ENCODE measurements at places on chromosomes 1 and 21. TPM values are rescaled to one million over a fixed set of nuclear protein-coding genes. Genes with fewer than 3 reads are reported as not detected.

The TPTE gene
- total RNA-seq: not detected

The SELENBP1 gene
- 180 TPM for total RNA-seq

The CD48 gene
- 15.0 TPM for total RNA-seq

The PAQR6 gene
- total RNA-seq: 7.6 TPM

The LCE1A gene
- total RNA-seq: not detected

The EXOC8 gene
- total RNA-seq: 15.9 TPM

The NTMT2 gene
- total RNA-seq: not detected

The AGMAT gene
- total RNA-seq: 2.8 TPM

The ACTA1 gene
- total RNA-seq: 0.17 TPM

The RALGPS2 gene
- 19.0 TPM for total RNA-seq

The NR0B2 gene
- total RNA-seq: 98.9 TPM

The TRIM67 gene
- total RNA-seq: 0.03 TPM

The COL24A1 gene
- total RNA-seq: 1.5 TPM

The GPX7 gene
- 8.6 TPM for total RNA-seq

The NUDT4B gene
- total RNA-seq: 0.46 TPM

The REN gene
- total RNA-seq: not detected

The DCLRE1B gene
- total RNA-seq: 6.0 TPM

The MAP3K21 gene
- total RNA-seq: 11.9 TPM

The FCER1G gene
- 31.5 TPM for total RNA-seq

The ELOVL1 gene
- 141 TPM for total RNA-seq

The ZNF281 gene
- 11.4 TPM for total RNA-seq

The HUNK gene
- total RNA-seq: 4.0 TPM

The NBPF6 gene
- total RNA-seq: not detected

The SYNC gene
- total RNA-seq: 17.4 TPM

The C1orf141 gene
- not detected for total RNA-seq

The ADCY10 gene
- total RNA-seq: 0.81 TPM

The LCE4A gene
- total RNA-seq: not detected

The NBPF4 gene
- total RNA-seq: not detected

The KCNH1 gene
- 1.4 TPM for total RNA-seq

The IFI16 gene
- 42.4 TPM for total RNA-seq

The MROH9 gene
- total RNA-seq: not detected

The RO60 gene
- 79.5 TPM for total RNA-seq

The AMIGO1 gene
- total RNA-seq: 15.6 TPM

The BSND gene
- not detected for total RNA-seq

The NCAM2 gene
- 1.8 TPM for total RNA-seq

The PCP4 gene
- total RNA-seq: 3.7 TPM

The IL6R gene
- total RNA-seq: 31.2 TPM

The BMP8A gene
- 4.1 TPM for total RNA-seq

The APOBEC4 gene
- total RNA-seq: not detected

The OR10J1 gene
- total RNA-seq: not detected

The ICOSLG gene
- total RNA-seq: 8.6 TPM

The SYDE2 gene
- total RNA-seq: 19.8 TPM

The PKP1 gene
- total RNA-seq: 0.09 TPM

The GBP6 gene
- not detected for total RNA-seq

The RGS13 gene
- total RNA-seq: 3.4 TPM

All from mucosa of gallbladder (tissue), 1 donor.